ENCODE measurements at places on chromosomes 5 and 9.
A peak's percentile ranks its signal among the peaks of the same experiment; 100 is the strongest.

DNA sequence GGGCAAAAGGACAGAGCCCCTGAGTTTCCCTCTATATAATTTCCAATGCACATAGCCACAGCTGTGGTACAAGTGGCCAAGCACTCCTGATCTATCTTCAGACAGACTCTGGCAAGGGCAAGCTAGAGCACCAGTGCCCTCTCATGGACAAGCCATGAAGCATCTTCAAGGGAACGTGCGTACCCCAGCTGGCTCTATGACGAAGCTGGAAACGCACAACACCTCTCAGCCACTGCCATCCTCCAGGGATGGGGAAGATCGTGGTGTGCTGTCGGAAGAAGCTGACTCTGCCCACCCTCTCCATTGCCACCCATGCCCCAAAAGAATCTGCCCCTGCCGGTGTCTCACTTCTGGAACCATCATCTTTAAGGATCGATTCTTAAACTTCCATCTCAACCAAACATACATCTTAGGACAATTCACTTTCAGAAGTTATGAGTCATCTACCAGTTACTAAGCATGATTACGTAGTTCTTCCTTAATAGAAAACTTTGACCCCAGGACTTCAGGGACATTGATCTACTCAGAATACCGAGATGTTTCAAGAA, 482.9 kb downstream of the AGTPBP1 start:
- DNase-seq: peak; percentile 42

GRCh38 chr5:10576121-10576789, 12.4 kb downstream of the ANKRD33B start:
- DNase-seq: no peak

- DNase-seq: no peak
Observed at GRCh38 chr5:180486636-180487149, 7.5 kb upstream of the CNOT6 start.

GRCh38 chr5:8842971-8843551, 702.8 kb downstream of the SEMA5A start:
- DNase-seq: no peak

- no peak for DNase-seq
Observed at GRCh38 chr5:132180134-132180745, 47.4 kb downstream of the P4HA2 start.

DNA sequence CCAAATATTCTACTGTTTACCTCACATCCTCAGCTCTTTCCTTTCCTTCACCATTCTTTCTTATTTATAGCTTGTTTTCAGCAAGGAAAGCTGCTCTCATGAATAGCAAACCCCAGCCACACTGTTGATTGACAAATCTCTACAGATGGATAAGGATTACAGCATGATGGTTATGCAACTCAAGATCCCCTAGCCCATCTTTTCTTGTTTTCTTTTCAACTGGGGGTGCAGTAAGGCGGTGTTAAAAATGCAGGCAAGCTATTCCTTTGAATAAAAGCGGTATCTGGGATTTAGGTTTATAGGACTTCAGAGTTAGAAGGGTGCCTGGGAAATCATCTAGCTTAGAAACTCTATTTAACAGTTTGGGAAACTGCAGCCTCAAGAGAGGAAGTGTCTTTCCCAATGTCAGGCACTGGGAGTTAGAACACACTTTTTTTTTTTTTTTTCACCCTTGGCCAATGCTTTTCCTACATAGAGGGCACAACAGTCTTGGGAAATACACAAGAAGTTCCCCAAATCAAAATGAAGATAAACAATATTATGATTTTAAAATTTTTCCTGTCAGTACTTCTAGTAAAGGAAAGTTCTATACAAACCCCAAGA, 2.6 kb downstream of the SPARC start:
- no peak for DNase-seq

GRCh38 chr5:1997640-1998347, 115.1 kb upstream of the IRX4 start:
- DNase-seq: no peak

DNA sequence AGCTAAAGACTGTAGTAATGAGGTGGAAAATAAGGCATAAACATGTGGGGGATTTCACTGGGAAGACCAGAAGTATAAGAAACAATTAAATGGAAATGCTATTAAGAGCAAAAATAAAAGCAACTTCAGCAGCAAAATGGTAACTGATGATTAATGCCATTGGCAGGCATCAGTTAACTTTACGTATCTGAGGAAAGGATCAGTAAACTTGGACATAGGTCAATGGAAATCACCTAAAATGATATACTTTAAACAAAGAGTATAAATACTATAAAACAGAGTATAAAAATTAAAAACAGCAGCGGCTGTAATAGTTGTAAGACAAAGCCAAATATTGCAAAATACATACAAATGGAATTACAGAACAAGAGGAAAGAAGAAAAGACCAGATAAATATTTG, 992.1 kb downstream of the DNAH5 start:
- no peak for DNase-seq
